ENCODE measurements at places on chromosomes 1 and 21.

DNA sequence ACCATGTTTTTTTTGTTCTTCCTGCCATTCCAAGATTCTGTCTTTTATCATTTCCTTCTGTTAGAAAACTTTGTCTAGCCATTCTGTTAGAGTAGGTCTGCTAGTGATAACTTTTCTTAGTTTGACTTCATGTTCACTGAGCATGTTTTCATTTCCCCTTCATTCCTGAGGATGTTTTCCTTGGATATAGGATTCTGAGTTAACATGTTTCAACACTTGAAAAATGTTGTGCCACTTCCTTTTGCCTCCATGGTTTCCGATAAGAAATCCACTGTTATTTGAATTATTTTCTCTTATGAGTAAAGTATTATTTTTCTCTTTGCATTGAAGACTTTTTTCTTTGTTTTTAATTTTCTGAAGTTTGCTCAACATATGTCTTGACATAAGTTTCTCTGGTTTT is 66.7 kb downstream of the ATP1A1 start:
- DNase-seq, result no peak

GRCh38 chr1:87718241-87718950 is 389.7 kb downstream of the LMO4 start:
- no peak for DNase-seq

DNA sequence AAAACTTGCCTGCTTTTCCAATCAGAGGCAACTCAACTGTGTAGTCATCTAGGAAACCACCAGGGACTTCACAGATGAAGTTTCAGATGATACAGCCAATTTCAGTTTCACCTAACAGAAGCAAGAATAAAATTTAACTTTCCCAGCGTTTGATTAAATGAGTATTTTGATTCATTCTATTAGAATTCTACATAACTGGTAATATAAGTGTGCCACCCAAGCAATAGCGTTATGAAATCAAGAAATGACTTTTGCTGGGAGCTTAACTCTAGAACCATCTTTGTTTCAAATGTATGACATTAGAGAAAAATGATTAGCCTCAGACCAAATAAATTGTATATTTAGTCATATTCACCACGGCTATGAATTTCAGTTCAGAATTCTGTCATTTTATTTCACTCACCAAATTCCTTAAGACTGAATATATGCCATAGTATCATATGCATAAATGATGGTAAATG is 239.3 kb downstream of the NRIP1 start:
- no peak for DNase-seq

GRCh38 chr1:51305371-51305823 is 25.0 kb downstream of the TTC39A start:
- no peak for DNase-seq

- no peak for DNase-seq
Measured at GRCh38 chr21:29938776-29939103, 1.1 kb downstream of the GRIK1 start.

- no peak for DNase-seq
Measured at GRCh38 chr1:159469921-159470533, 30.5 kb downstream of the OR10J1 start.

- DNase-seq, result no peak
Measured at GRCh38 chr21:15140321-15141019, 75.7 kb upstream of the NRIP1 start.

DNA sequence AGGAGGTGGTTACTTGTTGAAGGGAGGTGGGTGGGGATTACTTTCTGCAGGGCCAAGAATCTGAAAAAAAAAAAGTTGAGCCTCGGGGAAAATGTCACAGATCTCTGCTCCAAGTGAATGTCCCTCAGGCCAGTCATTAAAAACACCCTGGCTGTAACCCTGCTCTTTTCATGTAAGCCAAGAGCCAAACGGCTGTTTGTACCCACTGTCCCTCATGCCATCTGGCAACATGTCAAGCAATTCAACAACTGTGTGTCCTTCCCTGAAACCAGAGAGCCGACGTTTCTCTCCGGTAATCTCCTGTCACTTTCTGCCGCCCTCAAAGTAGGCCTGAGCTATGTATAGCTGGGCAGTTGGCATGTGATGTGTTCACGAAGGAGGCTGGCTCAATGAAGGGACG is 14.7 kb downstream of the CASQ2 start:
- no peak for DNase-seq

- no peak for DNase-seq
Measured at GRCh38 chr1:232184561-232185530, 445.1 kb downstream of the SIPA1L2 start.

DNA sequence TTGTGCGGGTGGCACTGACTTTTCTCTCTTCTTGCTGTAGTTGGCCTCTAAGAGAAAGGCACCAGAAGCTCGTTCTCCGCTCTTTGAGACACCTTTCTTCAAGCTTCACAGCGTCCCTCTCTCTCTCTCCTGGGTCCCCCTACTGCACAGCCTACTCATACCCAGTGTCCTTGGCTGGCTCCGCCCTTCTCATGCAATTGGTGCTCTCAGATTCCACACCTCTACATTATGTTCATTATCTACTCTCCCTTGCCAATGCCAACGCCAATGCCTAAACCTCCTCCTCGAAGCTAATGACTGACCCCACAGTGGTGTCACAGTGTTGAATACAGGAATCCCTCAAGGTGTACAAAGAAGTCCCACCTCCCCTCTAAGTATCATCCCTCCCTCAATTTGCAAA is 4.8 kb upstream of the DNAJC28 start:
- no peak for DNase-seq

DNA sequence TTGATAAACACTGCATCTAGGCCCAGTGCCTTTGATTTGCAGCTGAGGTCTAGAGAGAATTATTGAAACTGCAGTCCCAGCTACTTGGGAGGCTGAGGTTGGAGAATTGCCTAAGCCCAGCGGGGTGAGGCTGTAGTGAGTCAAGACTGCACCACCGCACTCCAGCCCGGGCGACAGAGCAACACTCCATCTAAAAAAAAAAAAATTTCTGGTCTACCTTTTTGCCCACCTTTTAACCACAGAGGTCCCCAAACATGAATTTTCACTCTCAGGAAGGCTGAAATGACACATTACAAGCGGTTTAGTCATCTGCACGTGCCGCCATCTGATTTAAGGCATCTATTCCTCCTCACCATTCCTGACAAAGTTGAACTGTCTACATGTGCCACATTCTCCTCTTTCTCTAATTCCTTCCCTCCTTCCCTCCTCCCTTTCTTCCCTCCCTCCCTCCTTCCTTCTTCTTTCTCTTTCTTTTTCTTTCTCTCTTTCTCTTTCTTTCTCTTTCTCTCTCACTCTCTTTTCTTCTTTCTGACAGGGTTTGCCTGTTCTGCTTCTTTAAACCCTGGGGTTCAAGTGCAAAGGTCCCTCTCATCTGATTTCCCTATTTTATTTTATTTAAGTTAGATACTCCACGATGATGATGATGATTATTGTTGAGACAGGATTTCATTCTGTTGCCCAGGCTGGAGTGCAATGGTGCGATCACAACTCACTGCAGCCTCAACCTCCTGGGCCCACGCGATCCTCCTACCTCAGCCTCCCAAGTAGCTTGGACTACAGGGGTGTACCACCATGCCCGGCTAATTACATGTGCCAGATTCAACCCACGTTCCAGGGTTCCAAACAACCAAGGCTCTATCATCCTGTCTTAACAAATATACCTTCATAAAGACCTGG is 3.0 kb upstream of the SOD1 start:
- peak; percentile 67 for DNase-seq

DNA sequence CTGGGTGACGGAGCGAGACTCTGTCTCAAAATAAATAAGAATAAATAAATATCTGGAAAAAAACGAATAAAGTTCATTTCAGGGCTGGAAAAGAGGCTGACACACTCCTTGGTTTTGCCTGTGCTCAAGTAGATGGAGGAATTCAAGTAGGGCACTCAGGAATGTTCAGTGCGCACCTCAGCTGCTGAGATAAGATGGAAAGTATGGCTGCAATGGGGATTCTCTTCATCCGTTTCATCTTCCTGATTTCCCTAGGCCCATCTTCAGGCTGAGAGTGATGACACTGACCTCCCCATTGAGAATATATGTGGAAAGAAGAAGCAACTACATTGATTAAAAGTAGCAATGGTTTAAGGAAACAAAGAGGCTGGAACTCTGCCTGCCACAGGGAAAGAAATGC is 130.5 kb upstream of the ZNF644 start:
- DNase-seq, result no peak

DNA sequence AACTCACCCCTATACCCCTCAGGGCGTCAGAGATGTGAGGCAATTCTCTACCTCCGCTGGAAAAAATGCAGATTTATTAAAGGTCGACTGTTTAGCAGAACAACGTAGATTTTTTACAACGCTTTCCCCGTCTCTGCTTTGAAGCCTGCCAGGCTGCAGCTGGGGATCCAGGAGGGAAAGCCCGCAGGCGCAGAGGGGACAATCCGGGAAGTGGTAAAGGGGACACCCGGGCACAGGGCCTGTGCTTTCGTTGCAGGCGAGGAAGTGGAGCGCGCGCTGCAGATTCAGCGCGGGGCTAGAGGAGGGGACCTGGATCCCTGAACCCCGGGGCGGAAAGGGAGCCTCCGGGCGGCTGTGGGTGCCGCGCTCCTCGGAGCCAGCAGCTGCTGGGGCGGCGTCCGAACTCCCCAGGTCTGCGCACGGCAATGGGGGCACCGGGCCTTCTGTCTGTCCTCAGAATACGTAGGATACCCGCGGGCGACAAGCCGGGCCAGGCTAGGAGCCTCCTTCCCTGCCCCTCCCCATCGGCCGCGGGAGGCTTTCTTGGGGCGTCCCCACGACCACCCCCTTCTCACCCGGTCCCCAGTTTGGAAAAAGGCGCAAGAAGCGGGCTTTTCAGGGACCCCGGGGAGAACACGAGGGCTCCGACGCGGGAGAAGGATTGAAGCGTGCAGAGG is 5.5 kb downstream of the SIM2 start:
- no peak for DNase-seq

GRCh38 chr1:27481994-27482620 is 7.9 kb downstream of the WASF2 start:
- no peak for DNase-seq

- no peak for DNase-seq
Measured at GRCh38 chr1:221636967-221637366, 104.9 kb downstream of the DUSP10 start.

DNA sequence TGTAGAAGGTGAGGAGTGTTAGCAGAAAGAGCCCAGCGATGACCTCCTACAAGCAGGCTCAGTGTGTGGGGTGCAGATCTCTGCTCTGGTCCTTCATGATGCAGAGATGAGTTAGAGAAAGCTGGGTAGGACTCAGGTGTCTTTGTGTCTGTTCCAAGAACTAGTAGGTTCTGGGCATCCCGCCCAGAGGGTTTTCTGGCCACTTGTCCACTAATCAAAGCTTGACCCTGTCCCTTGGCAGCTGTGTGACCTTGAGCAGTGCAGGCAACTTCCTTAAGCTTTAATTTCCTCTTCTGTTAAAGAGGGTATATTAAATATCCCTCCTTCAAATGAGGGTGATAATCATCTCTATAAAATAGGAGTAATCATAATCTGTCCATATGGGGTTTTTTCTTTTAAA is 54.7 kb upstream of the WNT4 start:
- no peak for DNase-seq

DNA sequence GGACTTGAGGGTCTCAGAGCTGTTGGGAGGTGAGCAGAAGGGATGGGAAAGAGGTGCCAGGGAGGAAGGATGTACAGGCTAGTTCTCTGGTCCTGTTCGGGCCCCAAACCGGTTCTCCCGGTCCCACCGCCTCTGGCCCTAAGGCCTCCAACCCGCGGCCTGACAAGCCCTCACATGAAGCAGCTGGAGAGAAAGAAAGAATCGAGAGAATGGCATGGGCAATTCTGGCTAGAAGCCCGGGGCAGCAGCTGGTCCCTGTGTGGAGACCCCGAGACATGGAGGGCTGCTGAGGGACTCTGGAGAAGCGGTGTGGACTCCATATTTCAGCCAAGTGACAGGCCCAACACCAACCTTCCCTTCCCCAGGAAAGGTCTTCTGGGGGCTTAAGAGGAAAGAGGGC is 730 bp downstream of the CDC42SE1 start:
- peak; percentile 22 for DNase-seq

- no peak for DNase-seq
Measured at GRCh38 chr1:96978901-96979300, 257.3 kb downstream of the PTBP2 start.

GRCh38 chr1:148363439-148363810 is 119.7 kb downstream of the PPIAL4G start:
- DNase-seq, result no peak

DNA sequence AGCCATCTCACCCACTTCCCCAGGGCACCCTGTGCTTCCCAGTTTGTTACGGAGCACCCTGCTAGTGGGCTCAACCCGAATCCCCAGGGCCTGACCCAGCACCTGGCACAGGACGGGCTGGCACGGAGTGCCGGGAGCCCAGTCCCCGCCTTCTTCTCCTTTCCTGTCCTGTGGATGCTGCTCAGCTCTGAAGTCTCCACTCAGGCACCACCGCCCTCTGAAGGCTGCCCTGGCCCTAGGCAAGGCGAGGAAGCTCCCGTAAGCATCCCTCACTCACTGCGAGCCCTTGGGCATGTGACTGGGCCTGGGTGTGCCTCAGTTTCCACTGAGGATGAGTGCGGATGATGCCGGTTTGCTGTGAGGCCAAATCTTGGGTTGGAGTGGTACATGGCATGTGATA is 21.8 kb downstream of the SLC1A7 start:
- no peak for DNase-seq

- DNase-seq, result no peak
Measured at GRCh38 chr1:63407002-63407401, 39.6 kb downstream of the ALG6 start.

DNA sequence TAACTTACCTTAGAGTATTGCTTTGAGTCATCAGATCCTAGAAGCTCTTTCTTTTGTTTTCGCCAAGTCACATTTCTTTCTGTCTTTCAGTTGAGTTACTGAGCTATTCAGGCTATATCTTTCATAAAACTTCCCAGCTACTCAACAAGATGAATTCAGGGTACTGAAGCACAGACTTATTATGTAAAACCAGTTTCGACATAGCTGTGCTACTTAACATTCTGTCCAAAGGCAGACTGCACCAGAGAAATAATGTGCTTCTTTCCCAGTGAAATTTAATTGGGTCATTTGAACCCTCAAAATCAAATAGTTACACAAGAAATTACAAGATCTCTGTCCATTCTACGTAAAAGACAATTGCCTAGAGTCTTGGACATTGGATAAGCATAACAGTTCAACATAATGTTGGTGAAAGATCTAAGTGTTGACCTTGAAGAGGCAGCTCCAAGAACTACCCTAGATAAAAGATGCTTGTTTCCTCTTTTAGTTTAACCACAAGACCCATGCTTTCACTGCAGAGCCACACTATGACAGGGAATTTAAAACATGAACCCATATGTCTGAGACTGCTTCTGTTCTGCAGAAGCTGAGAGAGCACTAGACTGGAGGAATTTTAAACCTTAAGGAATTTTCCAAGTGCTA is 163.2 kb downstream of the LRRC40 start:
- no peak for DNase-seq

GRCh38 chr21:41745026-41745820 is 21.6 kb downstream of the RIPK4 start:
- no peak for DNase-seq

DNA sequence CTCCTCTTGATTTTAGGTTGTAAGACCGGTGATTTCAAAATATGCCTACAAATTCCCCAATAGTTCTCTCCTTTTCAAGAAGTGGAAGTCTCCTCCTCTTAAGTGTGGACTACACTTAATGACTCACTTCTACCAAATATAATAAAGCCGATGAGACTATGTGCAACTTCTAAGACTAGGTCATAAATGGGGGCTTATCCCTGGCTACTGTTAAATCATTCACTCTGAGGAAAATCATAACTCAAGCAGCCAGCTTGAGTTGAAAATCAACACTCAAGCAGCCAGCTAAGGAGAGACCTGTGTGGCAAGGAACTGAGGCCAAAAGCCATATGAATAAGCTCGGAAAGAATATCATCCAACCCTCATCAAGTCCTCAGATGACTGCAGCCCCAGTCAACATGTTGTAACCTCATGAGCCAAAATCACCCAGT is 49.6 kb upstream of the PSMG1 start:
- no peak for DNase-seq

- no peak for DNase-seq
Measured at GRCh38 chr1:3522564-3523265, 68.2 kb downstream of the ARHGEF16 start.
